ENCODE measurements at places on chromosomes 3 and 15.

GRCh38 chr15:75056036-75056435, 32.6 kb downstream of the PPCDC start:
- DNase-seq = no peak

DNA sequence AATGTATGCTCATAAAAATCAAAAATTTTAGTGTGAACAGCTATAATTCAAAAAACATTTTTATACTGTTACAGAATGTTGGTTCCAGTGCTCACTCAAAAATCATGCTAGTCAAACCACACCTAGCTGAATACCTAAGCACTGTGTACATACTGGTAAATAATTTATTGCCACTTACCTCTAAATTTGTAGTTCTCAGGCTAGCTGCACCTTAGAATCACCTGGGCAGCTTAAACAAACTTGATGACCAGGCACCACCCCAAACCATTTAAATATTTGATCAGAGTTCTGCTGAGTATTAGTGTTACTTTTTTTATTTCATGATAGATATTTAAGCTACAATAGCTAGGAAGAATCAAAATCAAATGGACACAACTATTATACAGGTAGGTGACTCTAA, 32.3 kb upstream of the TMCO5A start:
- no peak for DNase-seq

GRCh38 chr3:150351398-150351797, 56.7 kb upstream of the TSC22D2 start:
- no peak for DNase-seq

- DNase-seq = no peak
Observed at GRCh38 chr3:107222907-107223306, 154.3 kb upstream of the CCDC54 start.

GRCh38 chr3:130258532-130258952, 86.9 kb upstream of the COL6A5 start:
- DNase-seq = no peak

- DNase-seq = no peak
Observed at GRCh38 chr3:177554895-177555759, 357.8 kb upstream of the TBL1XR1 start.

DNA sequence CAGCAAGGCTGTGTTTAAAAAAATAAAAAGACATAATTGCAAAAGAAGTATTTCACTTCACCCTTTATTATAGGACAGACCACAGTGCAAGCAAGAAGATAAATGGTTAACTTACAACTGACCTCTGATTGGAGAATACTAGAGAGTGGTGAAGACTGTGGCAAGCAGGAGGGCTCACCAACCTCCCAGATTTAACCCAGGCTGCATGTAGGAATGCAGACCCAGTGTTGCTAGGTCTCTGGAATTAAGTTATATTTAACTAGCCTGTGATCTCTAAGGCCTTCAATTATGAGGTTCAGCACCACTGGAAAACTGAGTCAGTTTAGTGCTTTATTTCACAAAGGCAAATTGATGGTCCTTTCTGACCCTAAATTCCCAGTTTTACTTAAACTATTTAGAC, 436.6 kb downstream of the LPP start:
- DNase-seq = no peak

DNA sequence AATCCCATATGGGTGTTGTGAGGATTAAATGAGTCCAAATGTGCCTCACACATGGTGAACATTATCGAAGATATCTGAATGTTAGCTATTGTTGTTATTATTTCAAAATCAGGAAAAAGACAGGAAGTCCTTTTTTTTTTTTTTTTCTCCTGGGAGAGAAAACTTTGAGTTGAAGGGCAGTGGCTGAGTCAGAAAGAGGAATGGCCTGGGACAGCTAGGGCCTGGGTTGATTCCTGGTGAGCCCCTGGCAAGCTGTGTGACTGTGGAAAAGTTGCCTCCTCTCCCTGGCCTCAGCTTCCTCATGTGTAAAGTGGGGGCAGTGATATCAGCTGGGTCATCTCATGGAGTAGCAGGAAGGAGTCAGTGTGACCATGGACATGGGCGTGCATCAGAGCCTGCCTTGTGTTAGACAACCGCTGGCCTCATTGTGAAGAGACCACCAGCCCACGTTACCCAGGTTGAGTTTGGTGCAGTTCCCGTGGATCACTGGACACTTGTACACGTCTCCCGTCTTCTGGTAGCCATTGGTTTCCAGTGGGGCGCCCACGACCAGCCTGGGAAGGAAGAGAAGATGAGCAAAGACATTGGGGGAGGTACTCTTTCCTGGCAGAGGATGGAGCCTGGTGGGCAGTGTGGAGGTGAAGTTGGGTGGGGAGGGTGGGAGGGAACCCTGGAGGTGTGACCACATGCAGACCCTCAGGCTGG, 63.1 kb downstream of the ITGA11 start:
- DNase-seq = no peak

DNA sequence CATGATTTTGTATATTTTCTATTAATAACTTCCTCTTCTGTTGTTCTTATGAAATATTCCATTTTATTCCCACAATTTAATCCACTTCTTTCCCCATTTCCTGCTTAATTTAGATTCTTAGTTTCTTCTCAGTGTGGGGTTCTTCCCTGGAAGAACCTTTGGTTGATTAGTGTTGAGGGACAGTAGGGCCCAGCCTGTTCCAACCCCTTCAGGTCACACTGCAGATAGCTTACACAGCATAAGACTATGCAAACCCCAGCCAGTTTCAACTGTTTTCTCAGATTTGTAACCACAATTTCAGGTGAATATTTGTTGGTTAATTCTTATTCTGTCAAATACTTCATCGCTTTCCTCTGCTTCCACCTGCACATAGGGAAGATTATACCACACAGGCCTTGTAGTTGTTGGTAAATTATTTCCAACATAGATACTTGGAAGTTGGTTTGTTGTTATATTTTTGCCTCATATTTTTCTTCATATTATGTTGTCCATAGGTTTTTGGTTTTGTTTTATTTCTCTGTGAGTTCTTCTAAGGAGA, 34.7 kb downstream of the AADACL2 start:
- DNase-seq = no peak

DNA sequence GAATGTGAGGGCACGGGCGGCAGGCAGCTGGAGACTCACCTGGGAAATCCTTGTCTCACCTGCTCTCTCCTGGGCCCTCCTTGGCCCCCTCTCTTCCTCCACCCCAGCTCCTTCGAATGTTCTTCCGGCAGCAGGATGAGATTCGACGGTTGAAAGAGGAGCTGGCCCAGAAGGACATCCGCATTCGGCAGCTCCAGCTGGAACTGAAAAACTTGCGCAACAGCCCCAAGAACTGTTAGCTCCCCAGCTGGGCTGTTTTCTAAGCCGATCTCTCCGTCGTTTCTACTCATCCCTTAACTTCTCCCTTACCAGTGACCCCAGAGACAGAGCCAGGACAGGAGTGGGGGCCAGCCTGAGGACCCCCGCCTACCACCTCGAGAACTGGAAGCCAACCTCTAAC, 95.0 kb downstream of the ANP32A start:
- DNase-seq = no peak

DNA sequence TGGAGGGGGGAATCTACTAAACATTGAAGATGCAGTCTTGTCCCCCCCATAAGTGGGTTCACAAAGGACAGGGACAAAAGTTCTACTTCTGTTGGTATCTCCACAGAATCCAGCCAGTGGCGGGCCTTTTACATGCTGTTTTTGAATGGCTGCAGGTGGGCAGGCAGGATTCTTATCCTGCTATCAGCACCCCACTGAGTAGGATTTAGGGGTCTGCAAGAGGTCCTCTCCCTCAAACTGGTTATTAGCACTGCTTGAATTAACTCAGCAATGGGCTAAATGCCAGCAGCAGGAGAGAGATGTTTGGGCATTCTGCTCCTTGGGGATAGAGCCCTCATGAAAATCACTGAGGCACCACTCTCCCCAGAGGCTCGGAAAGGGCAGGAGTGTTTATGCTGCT, 40.3 kb downstream of the SEMA5B start:
- no peak for DNase-seq

GRCh38 chr3:188693435-188693834, 478.3 kb upstream of the TPRG1 start:
- DNase-seq = no peak

DNA sequence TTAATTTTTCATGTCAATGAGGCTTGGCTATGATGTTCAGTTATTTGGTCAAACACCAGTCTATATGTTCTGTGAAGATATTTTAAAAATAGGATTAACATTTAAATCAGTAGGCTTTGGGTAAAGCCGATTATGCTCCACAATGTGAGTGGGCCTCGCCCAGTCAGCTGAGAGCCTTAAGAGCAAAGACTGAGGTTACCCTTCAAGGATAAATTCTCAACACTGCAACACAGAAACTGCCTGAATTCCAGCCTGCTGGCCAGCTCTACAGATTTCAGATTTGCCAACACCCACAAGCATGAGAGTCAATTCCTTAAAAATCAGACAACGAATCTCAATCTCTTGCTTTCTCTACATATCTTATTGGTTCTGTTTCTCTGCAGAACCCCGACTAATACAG, 188.3 kb downstream of the PLCH1 start:
- no peak for DNase-seq

DNA sequence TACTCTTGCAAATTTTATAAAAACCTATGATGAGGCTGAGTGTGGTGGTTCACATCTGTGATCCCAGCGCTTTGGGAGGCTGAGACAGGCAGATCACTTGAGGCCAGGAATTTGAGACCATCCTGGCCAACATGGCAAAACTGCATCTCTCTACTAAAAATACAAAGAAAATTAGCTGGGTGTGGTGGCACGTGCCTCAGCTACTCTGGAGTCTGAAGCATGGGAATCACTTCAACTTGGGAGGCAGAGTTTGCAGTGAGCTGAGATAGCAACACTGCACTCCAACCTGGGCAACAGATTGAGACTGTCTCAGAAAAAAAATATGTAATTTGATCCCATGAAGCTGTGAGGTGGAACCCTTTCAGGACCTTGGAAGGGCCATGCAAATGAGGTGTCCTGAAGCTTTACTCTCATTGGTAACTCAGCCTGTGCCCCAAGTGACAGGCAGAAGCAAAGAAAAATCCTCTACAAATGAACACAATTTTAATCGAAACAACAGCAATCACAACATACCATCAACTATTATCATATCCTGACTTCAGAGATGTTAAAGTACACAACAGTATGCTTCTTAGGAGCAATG, 84.6 kb upstream of the CDV3 start:
- DNase-seq = no peak

- no peak for DNase-seq
Observed at GRCh38 chr3:31219131-31219843, 313.4 kb upstream of the STT3B start.

DNA sequence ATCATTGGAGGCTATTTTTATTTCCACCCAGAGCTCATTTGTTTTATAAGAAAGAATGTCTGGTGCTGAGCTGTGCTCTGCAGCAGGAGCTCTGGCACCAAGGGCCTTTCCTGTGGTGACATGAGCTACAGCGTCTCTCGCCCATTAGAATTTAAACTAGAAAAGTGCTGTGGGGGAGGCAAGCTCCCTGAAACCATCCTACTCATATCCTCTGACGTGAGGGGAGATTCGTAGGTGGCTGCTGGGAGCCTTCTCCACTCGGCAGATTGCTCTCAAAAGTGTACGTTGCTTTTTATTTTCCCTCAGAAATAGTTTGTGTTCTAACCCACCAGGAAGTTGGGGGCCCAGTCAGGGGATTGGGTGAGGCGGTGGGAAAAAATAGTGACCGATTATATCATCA, 76.3 kb upstream of the ARHGEF3 start:
- peak; percentile 11 for DNase-seq

DNA sequence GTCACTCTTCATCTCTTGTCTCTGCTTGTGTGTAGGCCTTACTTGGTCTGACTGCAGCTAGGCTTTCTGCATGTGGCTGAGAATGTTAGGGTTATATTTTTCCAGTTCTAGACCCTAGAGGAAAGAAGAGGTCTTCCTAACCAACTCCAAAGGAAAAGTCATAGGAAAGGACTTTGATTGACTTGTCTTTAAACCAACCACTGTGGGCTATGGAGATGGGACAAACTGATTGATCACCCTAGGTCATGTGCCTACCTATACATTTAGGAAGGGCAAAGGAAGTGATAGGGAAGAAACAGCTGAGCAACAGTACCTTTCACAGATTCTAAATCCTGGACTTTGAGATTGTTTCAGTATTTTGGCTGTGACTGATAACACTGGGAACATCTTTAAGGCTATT, 16.5 kb upstream of the TBC1D23 start:
- DNase-seq = no peak

GRCh38 chr3:151875759-151876158, 2.3 kb downstream of the SUCNR1 start:
- no peak for DNase-seq

GRCh38 chr3:25485673-25486072, 57.6 kb downstream of the RARB start:
- DNase-seq = no peak

GRCh38 chr3:124920718-124921117, 13.8 kb downstream of the MUC13 start:
- no peak for DNase-seq

- no peak for DNase-seq
Observed at GRCh38 chr3:108202080-108202479, 20.1 kb downstream of the IFT57 start.

DNA sequence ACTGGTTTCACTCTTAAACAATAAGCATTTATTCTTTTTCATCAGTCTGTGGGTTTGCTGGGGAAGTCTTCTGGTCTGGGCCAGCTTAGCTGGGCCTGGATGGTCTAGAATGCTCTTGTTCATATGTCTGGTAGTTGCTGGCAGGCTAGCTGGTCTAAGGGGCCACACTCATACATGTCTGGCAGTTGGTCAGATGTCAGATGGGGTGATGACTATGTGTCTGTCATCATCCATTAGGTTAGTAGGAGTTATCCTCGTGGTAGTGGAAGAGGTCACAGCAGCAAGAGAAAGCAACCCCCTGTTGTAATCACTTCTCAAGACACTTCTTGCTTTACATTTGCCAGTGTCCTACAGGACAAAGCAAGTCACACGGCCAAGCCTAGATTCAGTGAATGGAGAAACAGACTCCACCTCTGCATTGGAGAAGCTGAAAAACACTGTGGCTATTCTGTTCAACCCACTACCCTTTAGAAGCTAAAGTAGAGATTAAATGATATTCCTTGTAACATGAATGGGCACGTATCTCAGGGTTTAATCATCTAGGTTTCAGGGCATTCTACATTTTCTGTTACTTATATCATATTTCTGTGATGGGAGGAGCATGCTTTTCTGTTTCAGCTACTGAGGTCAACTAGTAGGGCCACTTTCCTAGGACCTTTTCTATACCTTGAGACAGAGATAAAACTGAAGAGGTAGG, 5.5 kb upstream of the ARID3B start:
- DNase-seq = no peak

GRCh38 chr3:177515786-177516157, 318.5 kb upstream of the TBL1XR1 start:
- no peak for DNase-seq

GRCh38 chr3:126320517-126321293, 36.5 kb downstream of the KLF15 start:
- no peak for DNase-seq

- no peak for DNase-seq
Observed at GRCh38 chr15:42184296-42184695, 23.8 kb downstream of the VPS39 start.

Data from stimulated activated CD8-positive, alpha-beta memory T cell treated with anti-CD3 and anti-CD28 coated beads, Interleukin-12 subunit alpha, Interleukin-12 subunit beta, amount 100 ng/mL, for 4 hours (primary cell).